ENCODE measurements at places on chromosomes 6 and 20. TPM values are rescaled to one million over a fixed set of nuclear protein-coding genes. Genes with fewer than 3 reads are reported as not detected.

Gene PTCRA
- not detected for total RNA-seq

Gene SPTLC3
- total RNA-seq = 8.1 TPM

Gene GLP1R
- total RNA-seq = 10.3 TPM

Gene ZBP1
- total RNA-seq = 0.47 TPM

Gene COL11A2
- total RNA-seq = 0.94 TPM

Gene FGD2
- 15.1 TPM for total RNA-seq

Gene SULF2
- 37.2 TPM for total RNA-seq

GRCh38 chr20:38685853-38686473 is 38.3 kb upstream of the SLC32A1 start:
- DNase-seq = peak; percentile 46

- DNase-seq = no peak
Measured at GRCh38 chr6:163625265-163625664, 210.7 kb downstream of the QKI start.

DNA sequence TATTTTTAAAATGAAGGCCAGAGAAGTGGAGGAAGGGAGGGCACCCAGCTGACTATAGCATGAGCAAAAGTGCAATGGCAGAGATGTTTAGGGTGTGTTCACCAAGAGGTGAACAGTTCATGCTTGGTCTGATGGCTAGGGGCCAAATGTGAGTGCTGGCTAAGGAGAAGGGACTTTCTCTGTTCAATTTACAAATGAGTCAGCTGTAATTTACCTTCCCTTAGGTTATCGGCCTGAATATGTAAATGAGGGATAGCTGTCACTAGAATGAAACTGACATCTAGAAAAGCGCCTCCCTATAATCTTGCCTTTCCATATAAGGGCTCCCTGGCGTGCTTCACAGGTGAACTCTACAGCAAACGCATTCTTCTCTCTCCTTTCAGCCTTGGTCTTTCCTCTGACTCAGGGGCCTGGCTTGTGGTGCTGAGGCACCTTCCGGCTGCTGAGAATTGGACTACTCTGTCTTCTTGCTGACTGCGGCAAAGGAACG is 114.7 kb upstream of the BACH2 start:
- no peak for DNase-seq

DNA sequence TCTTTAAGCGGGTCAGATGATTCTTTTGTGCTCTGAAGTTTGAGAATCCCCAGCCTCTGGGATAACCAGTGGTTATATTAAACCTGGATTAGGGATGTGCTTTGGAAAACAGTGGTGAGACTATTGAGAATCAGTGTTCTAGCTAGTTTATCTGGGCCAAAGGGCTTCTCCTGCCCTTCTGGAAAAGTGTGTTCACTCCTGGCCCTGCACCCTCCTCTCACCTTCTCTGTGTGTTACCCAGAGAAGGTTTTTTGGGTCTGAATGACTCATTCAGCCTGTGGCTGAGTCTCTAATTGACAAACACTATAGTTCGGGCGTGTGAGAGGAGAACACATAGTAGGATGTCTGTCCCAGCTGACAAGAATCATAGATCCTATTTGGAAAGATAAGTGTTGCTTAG is 66.7 kb downstream of the LRRC1 start:
- no peak for DNase-seq

DNA sequence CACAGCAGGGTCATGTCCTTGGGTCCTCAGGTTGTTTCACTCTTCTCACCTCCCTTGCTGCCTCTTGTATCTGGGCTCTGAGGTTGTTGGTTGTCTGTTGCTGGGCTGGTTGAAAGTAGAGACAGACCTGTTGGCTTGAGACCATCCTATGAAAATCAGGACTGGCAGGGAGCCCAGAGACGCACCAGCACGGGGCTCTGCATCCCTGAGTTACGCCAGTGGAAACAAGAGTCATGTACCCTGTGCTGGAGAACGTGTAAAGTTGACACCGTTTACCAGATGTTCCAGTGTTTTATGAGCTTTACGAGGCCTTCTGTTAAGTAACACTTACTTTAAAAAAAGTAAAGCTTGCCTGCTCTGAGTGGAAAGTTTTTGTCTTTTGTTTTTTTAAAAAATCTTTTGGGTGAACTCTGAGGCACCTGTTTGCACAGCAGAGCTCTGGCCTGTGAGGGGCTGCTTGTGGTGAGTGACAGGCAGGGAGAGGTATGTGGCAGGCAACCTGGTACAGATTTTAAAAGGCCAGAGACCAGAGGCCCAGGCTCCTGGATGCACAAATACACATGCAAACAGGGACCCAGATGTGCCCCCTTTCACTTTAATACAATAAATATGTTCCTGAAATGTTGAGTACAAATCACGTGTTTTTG is 260.0 kb upstream of the SUPT3H start:
- no peak for DNase-seq

DNA sequence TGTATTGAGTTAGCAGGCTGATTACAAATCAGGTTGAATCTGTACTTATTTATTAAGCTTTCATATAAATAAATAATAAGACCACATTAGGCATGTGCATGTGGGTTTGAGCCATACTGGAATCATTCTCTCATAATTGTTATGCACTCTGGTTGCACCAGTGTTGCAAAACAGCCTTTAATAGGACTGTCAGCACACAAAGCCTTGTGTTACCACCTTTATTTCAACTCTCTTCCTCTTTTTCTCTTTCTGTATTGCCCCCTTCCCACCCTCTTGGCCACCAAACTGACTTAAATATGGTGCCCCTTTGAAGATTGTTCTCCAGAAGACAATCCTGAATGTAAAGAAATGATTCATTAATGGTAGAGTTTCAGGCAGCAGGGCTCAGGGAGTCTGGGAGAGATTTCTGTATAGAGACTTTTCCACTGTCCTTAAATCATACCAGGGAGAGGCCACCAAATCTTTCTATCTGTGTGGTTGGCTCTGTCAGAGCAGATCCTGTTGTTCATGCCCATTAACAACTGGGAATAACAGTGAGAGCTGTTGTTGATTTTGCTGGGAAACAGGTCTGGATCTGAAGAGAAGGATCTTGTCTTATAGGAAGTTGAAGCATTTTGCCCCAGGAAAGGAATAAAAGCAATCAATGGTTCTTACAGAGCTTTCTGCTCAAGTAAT is 131.6 kb upstream of the SOX4 start:
- no peak for DNase-seq

DNA sequence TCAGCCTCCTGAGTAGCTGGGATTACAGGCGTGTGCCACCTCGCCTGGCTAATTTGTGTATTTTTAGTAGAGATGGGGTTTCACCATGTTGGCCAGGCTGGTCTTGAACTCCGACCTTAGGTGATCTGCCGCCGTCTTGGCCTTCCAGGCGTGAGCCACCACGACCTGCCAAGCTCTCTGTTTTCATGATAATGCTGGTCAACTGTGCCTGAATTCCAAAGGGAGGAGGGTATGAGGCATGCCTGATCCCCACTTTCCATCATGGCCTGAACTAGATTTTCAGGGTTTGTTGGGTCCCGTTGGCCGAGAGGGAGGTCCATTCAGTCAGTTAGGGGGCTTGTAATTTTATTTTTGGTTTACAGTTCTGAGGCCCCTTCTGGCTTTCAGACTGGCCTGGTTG is 28.0 kb upstream of the ANGPT4 start:
- DNase-seq = no peak

DNA sequence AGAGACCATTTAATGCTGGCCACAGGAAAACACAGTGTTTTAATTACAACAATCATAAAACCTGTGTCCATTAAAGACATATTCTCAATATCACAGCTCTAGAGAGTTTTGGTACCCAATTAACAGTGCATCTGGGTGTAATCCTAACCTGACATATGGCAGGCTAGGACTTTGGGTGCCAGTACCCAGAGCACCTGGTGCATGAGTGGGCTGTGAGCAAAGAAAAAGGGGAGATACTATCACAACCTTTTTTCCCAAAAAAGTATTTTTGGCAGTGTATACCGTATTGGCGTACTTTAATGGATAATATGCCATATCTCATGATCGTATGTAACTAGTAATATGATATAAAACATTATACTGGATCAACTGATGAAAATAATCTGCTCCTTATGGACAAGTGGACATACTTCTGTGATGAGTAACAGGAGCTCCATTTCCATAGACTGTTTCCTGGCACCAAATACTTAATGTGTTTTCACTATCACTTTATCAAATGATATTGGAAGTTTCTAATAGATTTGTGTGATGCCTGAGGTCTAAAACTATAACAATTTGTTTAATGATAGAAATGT is 91.7 kb downstream of the COL19A1 start:
- DNase-seq = no peak

GRCh38 chr20:20386192-20386591 is 18.3 kb downstream of the INSM1 start:
- no peak for DNase-seq

- DNase-seq = no peak
Measured at GRCh38 chr6:136338486-136338885, 48.8 kb upstream of the BCLAF1 start.

DNA sequence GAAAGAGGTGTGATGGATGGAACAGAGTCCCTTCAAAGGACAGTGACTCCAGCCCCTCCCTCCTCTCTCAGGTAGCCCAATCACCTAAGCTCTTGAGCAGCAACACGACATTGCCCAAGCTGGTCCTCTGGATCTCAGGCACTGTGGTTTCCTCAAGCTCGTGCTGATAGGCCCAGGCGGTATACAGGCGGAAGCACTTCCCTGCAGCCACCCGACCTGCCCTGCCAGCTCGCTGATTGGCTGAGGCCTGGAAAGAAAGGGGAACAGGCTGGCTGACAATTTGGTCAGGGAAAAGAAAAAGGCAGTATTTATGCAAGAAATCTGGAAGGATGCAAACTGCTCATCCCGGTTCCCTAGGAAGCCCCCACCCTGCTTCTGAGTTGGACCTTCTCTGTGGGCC is 9.6 kb downstream of the C6orf136 start:
- no peak for DNase-seq
